ENCODE measurements at places on chromosomes 1 and 21. TPM values are rescaled to one million over a fixed set of nuclear protein-coding genes. Genes with fewer than 3 reads are reported as not detected.

GRCh38 chr1:211037095-211037494, 96.9 kb downstream of the KCNH1 start:
- peak; percentile 58 for DNase-seq

DNA sequence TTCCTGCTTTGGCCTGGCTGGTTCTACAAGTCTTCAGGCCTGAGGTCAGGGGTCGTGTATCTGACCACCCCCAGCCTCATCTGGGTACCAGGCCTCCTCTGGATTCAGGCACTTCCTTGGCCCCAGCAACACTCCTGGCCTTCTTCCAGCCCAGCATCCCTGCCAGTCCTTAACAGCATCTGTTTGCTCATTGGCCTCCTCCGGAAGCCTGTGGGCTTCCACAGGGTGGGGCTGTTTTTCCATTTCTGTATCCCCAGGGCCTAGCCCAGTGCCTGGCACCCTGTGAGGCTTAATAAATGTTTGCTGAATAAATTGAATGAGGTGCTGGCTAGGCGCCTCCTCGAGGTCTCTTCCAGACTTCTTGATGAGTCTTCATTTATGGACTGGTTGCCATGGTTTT, 21.5 kb upstream of the GPR37L1 start:
- no peak for DNase-seq

- DNase-seq: peak; percentile 99
Measured at GRCh38 chr1:117821774-117822482, 107.5 kb downstream of the GDAP2 start.

DNA sequence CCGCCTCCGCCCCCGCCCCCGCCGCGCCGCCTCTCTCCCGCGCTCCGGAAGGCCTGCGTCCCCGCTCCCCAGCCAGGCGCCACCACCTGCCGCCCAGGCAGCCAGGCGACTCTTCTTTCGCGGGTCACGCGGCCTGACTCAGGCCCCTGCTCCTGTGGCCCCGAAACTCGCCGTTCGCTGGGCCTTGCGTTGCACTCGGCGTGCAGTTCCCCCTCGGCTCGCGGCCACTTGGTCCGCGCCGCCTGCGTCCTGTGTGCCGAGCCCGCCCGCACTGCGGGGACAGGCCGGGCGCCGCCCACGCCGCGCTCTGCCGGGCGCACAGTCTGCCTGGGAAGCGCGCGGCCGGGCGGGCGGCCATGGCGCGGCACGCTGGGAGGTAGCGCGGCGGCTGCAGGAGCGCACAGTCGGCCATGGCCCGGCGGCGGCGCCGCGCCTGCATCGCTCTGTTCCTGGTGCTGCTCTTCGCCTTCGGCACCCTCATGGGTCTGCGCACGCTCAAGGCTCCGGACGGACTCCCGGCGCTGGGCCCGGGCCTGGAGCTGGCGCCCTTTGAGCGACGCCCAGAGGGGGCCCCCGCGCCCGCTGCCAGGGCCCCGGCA, at the start of gene MANEAL:
Gene MANEAL (plus strand): TSS at position 75 of the 599 bp plus-strand sequence. CDS start 336 bp downstream, at position 411.
- peak; percentile 39 for DNase-seq

The PMF1 gene
- 24.1 TPM for total RNA-seq
